Left cardiac atrium (tissue), 4 donors: ENCODE measurements at places on chromosomes 11 and 22.

DNA sequence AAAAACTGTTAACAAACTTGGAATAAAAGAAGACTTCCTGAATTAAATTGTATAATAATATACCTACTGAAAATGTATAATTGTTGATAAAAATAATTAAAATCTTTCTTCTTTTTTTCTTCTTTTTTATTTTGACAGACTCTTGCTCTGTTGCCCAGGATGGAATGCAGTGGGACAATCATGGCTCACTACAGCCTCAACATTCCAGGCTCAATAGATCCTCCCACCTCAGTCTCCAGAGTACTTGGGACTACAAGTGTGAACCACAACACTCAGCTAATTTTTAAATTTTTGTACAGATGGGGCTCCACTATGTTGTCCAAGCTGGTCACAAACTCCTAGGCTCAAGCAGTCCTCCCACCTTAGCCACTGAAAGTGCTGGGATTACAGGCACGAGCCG lies 1063.8 kb upstream of the CNTN5 start:
- DNase-seq = no peak

GRCh38 chr11:47986219-47986618 lies 5.9 kb downstream of the PTPRJ start:
- DNase-seq = no peak

GRCh38 chr11:7909585-7910285 lies 21.3 kb downstream of the OR10A6 start:
- no peak for DNase-seq

GRCh38 chr22:31883989-31884388 lies 60.3 kb upstream of the YWHAH start:
- no peak for DNase-seq

GRCh38 chr11:63837739-63838138 lies 1.2 kb upstream of the MARK2 start:
- no peak for DNase-seq
